NCI-H460 (cell line): ENCODE measurements at places on chromosomes 11 and 22.

GRCh38 chr22:33474587-33474986 is 416.4 kb upstream of the SYN3 start:
- DNase-seq, result no peak

GRCh38 chr22:46515208-46516111 is 22.0 kb downstream of the CELSR1 start:
- no peak for DNase-seq

GRCh38 chr22:45181766-45182165 is 18.0 kb downstream of the NUP50 start:
- DNase-seq, result no peak

DNA sequence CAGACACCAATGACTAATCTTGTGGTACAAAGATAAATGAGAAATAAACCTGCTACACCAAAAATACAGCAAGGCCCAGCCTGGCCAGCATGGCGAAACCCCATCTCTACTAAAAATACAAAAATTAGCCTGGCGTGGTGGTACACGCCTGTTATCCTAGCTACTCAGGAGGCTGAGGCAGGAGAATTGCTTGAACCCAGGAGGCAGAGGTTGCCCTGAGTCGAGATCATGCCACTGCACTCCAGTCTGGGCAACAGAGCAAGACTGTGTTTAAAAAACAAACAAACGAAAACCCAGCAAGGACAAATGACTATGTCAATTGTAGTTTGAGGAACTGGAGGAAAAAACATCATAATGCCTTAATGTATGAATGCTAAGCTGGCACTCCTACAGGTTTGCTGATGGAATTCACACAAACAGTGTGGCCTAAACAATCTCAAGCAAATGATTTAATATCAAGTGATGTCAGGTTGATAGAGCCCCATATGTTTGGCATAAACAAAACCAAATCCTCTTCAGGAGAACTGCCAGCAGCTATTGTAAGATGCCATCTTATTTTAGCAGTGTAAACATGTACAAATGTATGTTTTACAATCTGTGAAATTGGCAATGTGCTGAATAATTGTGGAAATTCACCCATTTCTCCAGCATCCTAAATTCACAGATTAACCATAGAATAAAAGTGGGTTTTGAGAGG is 20.0 kb downstream of the MMP7 start:
- DNase-seq, result no peak

- no peak for DNase-seq
Measured at GRCh38 chr22:28952857-28953256, 69.5 kb downstream of the ZNRF3 start.

DNA sequence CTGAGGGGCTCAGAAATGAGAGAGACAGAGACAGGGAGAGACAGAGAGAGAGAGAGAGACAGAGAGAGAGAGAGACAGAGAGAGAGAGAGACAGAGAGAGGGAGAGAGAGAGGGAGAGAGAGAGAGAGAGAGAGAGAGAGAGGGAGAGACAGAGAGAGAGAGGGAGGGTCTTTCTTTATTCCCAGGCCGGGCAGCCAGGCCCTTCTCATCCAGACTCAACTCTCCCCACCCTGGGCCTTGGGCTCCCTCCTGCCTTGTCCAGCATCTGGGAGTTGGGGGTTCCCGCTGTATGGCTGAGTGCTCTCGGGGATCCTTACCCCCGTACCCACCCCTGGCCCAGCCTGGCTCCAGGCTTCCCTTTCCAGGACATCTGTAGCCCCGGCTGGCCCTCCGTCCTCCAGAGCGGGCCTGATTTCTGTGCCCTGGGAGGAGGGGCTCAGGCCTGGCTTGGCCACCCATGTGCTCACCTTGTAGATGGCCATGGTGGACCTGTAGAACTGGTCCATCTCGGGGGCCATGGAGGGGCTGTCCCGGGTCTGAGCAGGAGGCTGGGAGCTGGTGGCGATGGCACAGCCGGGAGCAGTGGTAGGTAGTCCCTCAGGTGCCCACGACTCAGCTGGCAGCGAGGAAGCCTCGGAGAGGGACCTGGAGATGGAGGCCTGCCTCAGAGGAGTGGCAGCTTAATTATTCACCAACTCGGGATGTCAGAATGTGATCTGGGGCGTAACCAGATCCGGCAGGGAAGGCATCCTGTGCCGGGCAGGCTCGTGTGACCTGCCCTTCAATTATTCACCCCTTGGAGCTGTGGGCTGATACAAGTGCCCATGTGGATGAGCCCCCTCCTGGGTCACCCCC is at the start of gene BAIAP2L2:
Gene BAIAP2L2 (minus strand): TSS at position 677 of the 855 bp plus-strand sequence. CDS start 159 bp downstream, at position 518.
- no peak for DNase-seq

- no peak for DNase-seq
Measured at GRCh38 chr11:14584595-14584994, 59.0 kb upstream of the PDE3B start.

GRCh38 chr22:19844377-19845053 is 10.2 kb downstream of the GNB1L start:
- DNase-seq, result no peak

DNA sequence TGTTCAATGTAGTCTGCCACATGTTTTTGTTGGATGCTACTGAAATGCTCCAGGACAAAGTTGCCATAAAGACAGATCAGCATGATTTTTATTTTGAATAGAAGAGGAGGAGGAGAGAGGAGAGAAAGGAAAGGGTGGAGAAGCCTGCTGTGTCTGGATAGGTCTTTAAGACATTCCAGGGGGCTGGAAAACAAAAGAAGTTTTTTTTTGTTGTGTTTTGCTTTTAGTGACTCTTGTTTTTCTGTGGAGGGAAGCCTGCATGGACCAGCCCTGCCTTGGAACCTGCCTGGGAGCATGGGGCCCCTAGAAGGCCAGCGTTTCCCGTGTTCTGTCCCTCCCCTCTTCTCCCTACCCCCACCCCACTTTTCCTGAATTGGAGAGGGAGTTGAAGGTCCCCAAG is 2.3 kb downstream of the TSPAN18 start:
- no peak for DNase-seq

DNA sequence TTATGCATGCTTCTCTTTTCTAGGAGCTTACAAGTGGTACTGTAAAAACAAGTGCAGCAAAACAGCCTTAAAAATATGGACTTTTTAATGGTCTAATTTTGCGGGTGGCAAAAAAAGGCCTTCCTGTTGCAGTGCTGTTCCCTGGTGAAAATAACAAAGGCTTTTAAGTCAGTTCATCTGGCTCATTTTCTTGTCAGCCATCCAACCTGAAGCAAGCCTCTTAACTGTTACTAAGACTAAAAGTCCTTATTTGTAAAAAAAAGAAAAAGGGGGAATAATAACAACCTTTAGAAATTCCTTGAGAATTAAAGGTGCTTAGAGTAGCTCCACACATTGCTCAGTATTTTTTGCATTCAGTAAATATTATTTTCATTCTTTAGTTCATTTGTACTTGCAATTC is 200.5 kb upstream of the CHORDC1 start:
- DNase-seq, result no peak

- DNase-seq, result no peak
Measured at GRCh38 chr11:60772666-60773065, 12.5 kb upstream of the MS4A10 start.

- no peak for DNase-seq
Measured at GRCh38 chr22:44732661-44733060, 19.7 kb upstream of the ARHGAP8 start.

DNA sequence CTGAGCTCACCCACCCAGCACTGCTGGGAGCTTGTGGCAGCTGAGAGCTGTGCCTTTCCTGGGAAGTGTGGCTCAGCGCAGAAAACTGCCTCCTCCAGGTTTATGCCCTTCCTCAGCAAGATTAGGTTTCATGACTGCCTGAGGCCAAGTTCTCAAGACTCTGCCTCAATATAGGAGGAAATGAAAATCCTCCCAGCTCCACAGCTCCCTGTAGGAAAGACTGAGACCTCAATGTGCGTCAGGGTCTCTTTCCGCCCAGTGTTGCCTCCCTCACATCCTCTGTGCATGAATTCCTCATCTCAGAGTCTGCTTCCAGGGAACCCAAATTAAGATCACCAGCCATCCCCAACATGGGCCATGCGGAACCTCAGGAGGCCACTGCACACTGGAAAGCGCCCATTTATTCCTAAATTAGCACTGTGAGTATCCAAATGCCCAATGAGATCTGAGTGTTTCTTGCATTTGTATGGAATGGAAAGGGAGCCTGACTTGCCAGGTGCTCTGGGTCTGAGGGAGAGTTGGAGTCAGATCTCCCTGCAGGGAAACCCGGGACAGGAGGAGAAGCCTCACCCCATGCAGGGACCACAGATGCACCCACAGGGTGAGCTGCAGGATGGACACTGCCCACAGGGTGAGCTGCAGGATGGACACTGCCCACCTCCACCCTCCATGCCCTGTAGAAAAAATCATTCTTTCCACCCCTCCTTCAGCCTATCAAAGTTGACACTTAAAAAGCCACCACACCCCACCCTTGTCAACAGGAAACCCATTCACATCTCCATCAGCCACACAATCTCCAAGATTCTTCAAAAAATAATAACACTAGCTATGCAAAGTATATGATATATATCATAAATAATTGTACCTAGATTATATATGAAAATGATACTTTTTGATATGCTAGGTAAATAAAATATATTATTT is 97.4 kb upstream of the IGLL5 start:
- no peak for DNase-seq
